IPS DF 6.9 (cell line): ENCODE measurements at places on chromosomes 12 and 14.

DNA sequence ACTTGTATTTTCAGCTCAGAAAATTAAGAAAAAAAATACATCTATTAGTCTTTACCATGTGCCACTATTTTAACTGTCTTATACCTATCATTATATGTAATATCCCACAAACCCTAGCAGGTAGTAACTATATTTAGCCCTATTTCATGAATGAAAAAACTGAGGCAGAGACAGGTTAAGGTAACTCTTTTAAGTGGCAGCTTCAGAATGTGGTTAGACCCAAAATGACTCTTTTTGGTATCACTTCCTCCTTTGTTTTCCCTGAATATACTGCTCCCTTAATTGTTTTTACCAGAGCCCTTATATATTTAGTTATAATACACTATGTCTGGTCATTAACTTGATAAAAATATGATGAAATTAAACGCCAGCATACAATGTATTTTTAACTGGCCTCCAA lies 235.6 kb upstream of the RPL10L start:
- DNase-seq: no peak

DNA sequence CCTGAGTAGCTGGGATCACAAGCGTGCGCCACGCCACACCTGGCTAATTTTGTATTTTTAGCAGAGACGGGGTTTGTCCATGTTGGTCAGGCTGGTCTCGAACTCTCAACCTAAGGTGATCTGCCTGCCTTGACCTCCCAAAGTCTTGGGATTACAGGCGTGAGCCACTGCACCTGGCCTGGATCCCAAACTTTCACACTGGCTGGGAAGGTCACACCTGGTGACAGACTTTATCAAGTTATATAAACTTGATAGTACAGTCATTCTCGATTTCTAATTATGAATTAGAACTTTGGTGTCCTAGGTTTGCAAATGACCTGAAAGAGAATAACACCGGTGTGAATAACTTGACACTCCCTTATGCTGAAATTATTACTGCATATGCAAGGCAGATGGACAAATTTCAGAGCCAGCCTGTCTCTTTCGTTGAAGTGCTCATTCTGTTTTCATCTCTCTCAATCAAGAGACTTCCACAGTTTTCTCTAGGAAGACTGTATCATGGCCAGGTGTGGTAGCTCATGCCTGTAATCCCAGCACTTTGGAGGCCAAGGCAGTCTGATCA lies 5.9 kb downstream of the PLBD1 start:
- no peak for DNase-seq

GRCh38 chr12:57621497-57622292 lies 10.5 kb downstream of the ARHGEF25 start:
- no peak for DNase-seq

DNA sequence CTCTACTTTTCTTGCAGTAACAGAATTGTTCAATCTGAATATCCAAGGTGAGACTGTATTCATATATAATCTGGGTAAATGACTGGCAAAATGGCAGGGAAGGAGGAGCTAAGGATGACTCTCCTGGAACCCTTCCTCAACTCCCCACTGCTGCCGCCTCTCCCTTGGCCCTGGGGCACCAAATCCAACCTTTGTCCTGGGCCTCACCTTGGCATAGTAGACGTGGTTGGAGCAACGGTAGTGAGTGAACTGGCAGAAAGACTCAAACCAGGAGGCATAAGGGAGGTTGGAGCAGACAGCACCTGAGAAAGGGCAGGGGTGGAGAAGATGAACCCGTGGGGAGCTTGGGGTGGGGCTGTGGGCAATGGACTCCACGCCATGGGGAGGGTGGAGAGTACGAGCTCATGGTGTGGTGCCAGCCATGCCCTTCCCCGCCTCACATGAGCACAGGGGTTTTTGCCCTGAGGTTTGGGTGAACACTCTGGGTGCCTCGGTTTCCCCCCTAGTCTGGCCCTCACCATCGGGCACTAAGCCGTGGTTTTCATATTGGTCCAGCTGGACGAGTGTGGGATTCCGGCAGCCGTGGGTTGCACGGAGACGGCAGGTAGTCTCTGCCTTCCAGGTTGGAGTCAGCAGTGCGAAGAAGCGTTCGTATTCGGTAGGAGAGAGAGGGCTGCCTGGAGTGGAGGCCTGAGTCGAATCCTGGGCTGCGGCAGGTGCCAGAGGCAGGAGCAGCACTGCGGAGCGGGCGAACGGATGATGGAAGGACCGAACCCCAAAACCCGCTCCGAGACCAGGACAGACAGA lies 753 bp downstream of the ACRBP start:
- DNase-seq: no peak

- DNase-seq: no peak
Observed at GRCh38 chr12:39646963-39647362, 27.4 kb upstream of the ABCD2 start.

DNA sequence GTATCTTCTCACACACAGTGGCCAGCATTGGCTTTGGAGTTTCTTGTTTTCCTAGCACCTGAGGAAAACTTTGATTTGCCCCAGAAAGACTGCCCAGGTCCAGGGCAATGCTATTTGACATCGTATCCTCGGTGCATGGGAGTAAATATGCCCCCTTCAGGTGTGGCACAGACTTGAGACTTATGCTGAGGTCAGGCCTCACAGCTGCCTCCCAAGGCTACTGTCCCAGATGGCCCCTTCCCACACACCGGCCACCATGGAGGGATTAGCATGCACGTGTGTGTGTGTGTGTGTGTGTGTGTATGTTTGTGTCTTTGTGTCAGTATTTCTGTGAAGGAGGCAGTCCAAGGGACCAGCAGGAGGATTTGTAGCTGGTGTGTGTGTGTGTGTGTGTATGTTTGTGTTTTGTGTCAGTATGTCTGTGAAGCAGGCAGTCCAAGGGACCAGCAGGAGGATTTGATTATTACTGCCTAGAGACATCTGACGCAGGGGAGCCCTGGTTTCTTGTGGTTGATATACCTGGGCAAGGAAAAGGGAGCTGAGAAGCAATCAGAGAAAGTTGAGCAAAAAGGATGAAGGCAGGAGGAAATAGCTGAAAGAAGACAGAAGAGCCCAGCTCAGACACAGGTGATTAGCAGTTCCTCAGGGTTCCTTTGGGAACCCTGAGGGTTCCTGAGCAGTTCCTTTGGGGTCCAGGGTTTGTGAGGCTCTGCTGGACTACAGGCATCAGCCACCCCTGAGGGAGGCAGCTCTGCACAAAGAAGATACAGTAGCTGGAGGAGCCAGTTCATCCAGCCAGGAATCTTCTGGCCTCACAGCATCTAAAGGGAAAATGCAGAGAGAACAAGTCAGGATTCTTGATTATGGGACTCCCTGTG lies 42.2 kb downstream of the COX16 start:
- no peak for DNase-seq

- DNase-seq: no peak
Observed at GRCh38 chr12:112130441-112130998, 5.2 kb downstream of the TRAFD1 start.

GRCh38 chr14:60707858-60708257 lies 16.3 kb downstream of the SIX4 start:
- no peak for DNase-seq

- DNase-seq: no peak
Observed at GRCh38 chr12:5480938-5481303, 49.0 kb downstream of the NTF3 start.

- no peak for DNase-seq
Observed at GRCh38 chr14:68995731-68996130, 16.6 kb upstream of the ACTN1 start.

GRCh38 chr12:113214895-113215400 lies 6.3 kb upstream of the TPCN1 start:
- DNase-seq: no peak

DNA sequence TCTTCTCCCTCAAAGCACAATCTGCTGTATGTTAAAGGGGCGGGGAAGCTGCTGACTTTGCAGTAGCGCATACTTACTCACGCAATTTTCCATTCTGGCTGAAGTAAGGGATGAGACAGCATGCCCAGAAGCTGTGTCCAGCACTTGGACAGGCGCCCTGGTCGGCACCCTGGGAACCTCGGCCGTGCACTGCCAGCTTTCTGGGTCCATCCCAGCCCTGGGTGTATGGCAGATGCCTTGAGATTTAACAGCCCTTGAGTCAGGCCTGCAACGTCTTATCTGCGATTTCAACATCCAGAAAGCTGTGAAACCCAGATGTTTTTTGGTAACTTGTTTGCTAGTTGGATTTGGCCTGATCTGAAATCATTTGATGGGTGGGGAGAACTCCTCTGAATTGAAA lies 16.1 kb downstream of the EML1 start:
- no peak for DNase-seq

- DNase-seq: no peak
Observed at GRCh38 chr12:49661191-49661590, 37.8 kb downstream of the PRPF40B start.

DNA sequence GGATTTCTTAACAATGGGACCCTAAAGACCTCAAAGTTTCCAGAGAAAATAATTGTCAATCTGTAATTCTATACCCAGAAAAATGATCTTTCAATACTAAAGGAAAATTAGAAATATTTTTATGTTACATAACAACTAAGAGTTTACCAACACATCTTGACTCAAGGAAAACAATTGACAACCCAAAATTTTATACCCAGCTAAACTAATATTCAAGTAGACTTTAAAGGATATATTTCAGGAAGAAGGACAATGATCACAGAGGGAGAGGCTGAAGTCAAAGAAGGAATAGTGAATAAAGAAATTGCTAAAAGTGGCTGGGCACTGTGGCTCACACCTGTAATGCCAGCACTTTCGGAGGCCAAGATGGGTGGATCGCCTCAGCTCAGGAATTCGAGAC lies 12.6 kb upstream of the PLD4 start:
- DNase-seq: no peak

DNA sequence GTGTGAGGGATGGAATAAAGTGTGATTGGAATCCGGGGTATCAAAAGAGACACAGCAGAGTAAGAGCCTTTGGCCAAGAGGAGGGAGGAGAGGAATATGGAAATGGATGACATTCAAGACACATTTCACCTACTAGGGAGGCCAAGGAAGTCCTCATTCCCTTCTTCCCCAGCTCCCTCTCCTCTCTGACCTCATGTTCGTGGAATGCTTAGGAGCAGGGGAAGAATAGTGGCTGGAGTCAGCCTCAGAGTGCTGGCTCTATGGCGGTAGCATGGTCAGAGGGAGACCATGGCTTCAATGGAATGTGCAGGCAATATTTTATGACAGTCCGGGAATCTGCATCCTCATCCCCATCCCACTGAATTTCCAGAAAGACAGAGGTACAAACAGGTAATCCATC lies 196.6 kb downstream of the EGLN3 start:
- DNase-seq: no peak

DNA sequence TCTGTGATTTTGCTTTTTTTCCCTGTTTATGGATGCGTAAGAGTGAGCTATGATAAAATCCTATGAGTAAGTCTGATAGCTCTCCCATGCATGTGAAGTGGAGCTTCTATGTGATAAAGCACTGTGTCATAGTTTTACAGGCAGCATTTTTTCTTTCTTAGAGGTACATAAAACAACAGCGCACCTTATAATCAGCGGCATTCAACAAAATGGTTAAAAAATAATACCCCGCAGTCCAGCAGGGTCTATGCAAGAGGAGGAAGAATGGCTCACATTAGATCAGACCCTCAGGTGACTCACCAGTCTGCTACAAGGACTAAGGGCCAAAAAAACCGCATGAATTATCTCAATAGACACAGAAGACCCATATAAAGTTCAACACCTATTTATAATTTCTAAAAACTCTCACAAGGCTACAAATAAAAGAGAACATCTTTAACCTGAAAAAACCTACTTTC lies 33.0 kb upstream of the TMEM179 start:
- no peak for DNase-seq

GRCh38 chr12:51200806-51201205 lies 17.1 kb downstream of the POU6F1 start:
- no peak for DNase-seq
